Activated naive CD4-positive, alpha-beta T cell treated with anti-CD3 and anti-CD28 coated beads for 36 hours (primary cell): ENCODE measurements at places on chromosomes 6 and 20.

GRCh38 chr20:62553838-62554161 lies 78.0 kb upstream of the GATA5 start:
- no peak overlapping the region for H3K4me3 ChIP-seq
- DNase-seq = no peak
- H3K4me1 ChIP-seq = peaks cover 8% of the 10 kb centered on the region
- H3K36me3 ChIP-seq = no peaks in the 10 kb centered on the region
- no peak overlapping the region for H3K27ac ChIP-seq

GRCh38 chr6:72182337-72183246 lies 296.2 kb downstream of the RIMS1 start:
- peaks cover 4% of the 10 kb centered on the region for H3K4me1 ChIP-seq
- DNase-seq = no peak
- H3K4me3 ChIP-seq = peak overlapping the region; percentile 46
- peaks cover 3% of the 10 kb centered on the region for H3K36me3 ChIP-seq
- H3K27ac ChIP-seq = no peak overlapping the region

GRCh38 chr20:11192106-11192505 lies 518.3 kb upstream of the JAG1 start:
- no peaks in the 10 kb centered on the region for H3K36me3 ChIP-seq
- DNase-seq = no peak
- H3K4me3 ChIP-seq = no peak overlapping the region
- peaks cover 3% of the 10 kb centered on the region for H3K27me3 ChIP-seq

- no peak for DNase-seq
- H3K4me1 ChIP-seq = peaks cover 24% of the 10 kb centered on the region
- H3K36me3 ChIP-seq = no peaks in the 10 kb centered on the region
- H3K4me3 ChIP-seq = no peak overlapping the region
These were observed 56.5 kb upstream of the FNDC1 start for GRCh38 chr6:159112714-159113113.

GRCh38 chr6:36855750-36856149 lies 16.5 kb upstream of the CPNE5 start:
- no peak overlapping the region for H3K27ac ChIP-seq
- no peaks in the 10 kb centered on the region for H3K27me3 ChIP-seq
- peaks cover 47% of the 10 kb centered on the region for H3K36me3 ChIP-seq
- H3K4me1 ChIP-seq = peaks cover 2% of the 10 kb centered on the region
- no peak overlapping the region for H3K4me3 ChIP-seq
